ENCODE measurements at places on chromosomes 2 and 18.

- peak; percentile 45 for DNase-seq
These were observed 33.7 kb upstream of the MCM6 start for GRCh38 chr2:135909976-135910375.

DNA sequence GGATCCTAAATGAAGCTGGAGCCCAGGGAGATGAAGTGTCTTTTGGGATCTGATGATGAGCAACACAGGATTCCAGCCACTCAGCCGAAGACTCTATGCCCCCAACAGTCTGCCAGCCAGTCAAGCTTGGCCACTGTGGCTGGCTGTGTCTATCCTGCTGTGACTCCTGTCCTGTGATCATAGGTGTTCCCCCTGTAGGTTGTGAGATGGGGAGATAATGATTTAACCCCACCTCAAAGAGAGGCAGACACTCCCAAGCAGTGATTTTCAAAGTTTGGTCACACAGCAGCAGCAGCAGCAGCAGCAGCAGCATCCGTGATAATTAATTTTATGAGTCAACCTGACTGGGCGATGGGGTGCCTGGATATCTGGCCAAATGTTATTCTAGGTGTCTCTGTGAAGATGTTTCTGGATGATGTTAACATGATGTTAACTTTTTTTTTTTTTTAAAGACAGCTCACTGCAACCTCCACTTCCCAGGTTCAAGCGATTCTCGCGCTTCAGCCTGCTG, 21.4 kb upstream of the RHOB start:
- peak; percentile 45 for DNase-seq

- no peak for DNase-seq
These were observed 134.1 kb upstream of the GLI2 start for GRCh38 chr2:120601566-120601965.

DNA sequence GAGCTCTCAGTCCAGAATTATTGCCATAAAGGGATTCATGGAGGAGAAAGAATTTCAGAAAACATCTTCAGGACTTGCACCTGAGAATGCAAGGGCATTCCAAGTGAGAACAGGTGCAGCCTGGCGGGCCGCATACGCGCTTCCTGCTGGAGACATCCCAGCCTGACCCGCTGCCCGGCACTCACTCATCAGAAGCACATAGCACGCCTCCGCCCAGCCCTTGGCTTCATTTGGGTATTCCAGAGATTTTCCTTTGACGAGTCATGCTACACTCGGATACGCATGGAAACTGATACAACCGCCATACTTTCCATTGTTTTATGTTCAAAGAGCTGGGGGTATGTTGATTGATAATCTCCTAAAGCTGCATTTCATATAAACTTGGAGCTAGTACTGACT, 228.0 kb upstream of the ID2 start:
- peak; percentile 30 for DNase-seq

DNA sequence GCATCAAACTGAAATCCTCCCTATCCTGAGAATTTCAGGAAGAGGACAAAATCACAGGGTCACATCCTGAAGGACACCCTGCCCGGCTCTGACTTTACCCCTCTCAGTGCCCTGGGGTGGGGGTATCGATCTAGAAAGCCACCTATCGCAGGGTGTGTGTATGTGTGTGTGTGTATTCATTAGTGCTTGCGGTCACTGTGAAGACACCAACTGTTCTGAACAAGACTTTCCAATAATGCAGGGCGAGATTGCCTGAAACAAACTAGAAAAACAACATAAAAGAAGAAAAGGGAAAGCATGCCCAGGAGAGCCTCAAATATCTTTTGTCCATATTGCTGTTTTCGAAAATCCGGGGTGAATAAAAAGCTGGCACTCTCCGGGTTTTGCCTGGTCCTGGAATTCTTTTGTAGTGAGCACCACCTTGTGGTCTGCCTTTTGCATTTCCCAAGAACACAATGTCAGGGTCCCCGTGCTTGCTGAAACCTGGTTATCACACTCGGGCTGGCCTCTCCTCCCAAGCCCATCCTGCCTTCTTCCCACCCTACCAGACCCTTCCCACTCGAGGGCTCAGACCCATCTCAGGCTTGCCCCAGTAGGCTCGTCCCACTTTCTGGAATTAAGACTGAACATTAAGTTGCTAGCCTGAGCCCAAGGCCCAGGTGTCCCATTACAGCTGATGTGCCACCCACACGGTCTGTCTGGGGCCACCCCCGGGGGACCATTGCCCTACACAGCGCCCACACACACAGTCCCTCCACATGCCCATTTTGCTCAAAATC, 25.0 kb upstream of the COPS8 start:
- peak; percentile 72 for DNase-seq

- no peak for DNase-seq
These were observed 745.8 kb upstream of the CHAC2 start for GRCh38 chr2:53021828-53022227.

Measured in fibroblast of skin of right quadriceps (primary cell).